ENCODE measurements at places on chromosomes 1 and 21.

DNA sequence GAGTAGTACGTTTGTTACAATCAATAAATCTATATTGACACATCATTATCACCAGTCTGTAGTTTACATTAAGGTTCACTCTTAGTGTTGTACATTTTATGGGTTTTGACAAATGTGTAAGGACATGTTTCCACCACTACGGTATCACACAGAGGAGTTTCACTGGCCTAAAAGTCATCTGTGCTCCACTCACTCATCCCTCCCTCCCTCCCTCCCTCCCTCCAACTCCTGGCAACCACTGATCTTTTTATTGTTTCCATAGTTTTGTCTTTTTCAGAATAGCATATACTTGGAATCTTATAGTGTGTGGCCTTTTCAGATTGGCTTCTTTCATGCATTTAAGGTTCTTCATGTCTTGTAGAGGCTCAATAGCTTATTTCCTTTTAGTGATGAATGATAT lies 44.1 kb upstream of the RHOU start:
- DNase-seq = no peak

GRCh38 chr1:29649189-29650040 lies 413.1 kb downstream of the PTPRU start:
- no peak for DNase-seq

- no peak for DNase-seq
These were observed 507.1 kb downstream of the PLPP3 start for GRCh38 chr1:56072310-56072709.

DNA sequence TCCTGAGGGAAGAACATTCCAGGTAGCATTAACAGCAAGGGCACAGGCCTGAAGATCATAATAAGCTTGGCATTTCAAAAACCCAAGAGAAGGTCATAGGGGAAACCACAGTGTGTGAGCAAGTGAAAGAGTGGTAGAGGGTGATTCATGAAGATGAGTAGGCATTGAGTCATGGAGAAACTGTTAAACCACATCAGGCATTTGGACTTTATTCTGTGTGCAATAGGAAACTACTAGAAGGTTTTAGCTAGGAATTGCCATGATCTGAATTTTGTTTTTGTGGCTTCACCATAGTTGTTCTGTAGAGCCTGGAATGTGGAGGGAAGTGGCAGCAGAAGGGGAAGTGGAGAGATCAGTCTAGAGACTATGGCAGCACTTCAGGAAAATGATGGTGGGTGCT lies 359.0 kb upstream of the PTBP2 start:
- no peak for DNase-seq

DNA sequence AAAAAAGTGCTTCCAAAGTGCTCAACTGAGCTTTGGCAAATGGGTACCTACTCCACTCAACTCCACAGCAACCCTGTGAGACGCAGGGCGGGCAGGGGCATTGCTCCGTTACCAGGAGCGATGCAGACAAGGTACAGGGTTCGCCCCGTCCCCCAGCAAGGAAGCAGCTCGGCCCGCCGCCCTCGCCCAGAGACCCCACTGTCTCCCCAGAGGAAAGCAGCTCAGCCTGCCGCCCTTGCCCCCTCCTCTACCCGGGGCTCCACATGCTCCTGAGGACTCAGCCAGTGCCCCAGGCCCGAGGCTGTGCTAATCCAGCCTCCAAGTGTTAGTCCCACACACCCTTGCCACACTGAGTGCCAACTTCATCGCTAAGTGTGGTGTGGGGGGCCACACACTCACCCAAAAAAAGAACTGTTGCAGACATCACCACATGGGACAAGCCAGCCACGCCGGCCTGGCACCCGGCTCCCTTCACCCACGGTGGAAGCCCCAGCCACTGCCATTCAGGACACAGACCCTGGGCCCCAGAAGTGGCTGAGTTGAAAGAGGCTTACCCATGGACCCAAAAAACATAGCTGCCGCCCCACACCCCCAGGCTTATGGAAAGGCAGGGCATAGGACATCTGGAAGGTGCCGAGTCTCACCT lies 26.3 kb downstream of the WDR4 start:
- DNase-seq = no peak

- DNase-seq = no peak
These were observed 43.4 kb downstream of the KIF1B start for GRCh38 chr1:10253755-10254154.

GRCh38 chr1:229674042-229674441 lies 48.0 kb downstream of the URB2 start:
- peak; percentile 33 for DNase-seq

GRCh38 chr1:163412221-163412620 lies 90.5 kb downstream of the NUF2 start:
- DNase-seq = no peak

GRCh38 chr1:47755101-47755990 lies 241.8 kb downstream of the TRABD2B start:
- DNase-seq = peak; percentile 48

DNA sequence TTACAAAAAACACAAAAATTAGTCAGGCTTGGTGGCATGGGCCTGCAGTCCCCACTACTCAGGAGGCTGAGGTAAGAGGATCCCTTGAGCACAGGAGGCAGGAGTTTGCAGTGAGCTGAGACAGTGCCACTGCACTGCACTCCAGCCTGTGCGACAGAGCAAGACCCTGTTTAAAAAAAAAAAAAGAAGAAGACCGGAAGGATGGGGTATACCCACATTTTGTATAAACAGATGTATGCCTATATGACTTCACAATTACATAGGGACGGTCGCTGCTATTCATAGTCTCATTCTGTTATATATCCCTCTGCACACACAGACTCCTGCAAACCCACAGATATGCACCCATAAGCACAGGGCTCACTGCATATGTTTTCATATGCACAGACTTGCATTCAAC lies 12.7 kb downstream of the LCK start:
- peak; percentile 45 for DNase-seq

DNA sequence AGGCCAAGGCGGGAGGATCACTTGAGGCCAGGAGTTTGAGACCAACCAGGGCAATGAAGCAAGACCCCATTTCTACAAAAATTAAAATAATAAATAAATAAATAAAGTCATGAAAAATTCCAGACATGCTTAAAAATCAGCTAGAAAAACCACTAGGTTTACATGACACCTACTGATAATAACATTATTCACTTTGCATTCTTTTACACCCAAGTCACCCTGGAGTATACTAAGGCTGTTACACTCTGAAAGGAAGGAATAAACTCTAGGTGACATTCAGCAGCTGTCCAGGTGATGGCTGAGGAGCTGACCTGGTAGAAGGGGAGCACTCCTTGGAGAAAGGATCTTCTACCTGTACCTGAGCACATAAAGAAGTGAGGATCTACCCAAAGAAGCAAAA lies 179.2 kb downstream of the ZNF281 start:
- no peak for DNase-seq

GRCh38 chr1:22121421-22121911 lies 21.4 kb downstream of the WNT4 start:
- DNase-seq = no peak

GRCh38 chr1:13766592-13767564 lies 66.9 kb downstream of the PRDM2 start:
- DNase-seq = no peak

DNA sequence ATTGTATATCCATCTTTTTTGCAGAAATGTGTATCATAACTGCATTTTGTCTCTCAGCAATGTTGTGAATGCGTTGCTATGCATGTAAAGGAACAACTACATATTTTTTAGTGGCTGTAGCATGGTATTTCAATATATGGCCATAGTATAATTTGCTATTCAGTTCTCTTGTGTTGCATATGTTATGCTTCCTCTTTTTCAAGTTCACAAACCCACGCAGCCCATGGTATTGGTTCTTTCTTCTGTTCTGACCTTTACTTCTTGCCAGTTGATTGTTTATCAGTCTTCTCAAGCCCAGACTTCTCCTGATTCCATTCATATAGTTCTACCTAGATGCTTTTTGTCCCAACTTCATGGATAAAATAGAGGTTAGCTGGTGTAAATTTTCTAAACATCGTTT lies 6.1 kb downstream of the SLC22A15 start:
- no peak for DNase-seq

DNA sequence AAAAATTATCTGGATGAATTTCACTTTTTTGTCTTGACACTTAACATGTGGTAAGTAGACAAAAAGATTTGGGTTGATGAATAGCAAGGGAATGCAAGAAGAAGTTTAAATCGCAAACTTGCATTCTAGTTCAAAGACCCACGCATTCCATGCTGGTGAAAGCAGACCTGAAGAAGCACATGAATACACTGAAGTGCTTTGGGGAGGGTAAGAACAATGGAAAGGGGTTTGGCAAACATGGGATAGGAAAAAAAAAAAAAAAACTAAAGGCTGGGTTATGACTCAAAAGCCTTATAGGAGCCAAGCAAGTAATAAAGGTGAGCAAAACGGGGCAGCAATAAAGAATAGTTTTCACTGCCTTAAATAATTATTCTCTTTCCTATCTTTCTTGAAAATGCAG lies 450.2 kb downstream of the LMO4 start:
- DNase-seq = no peak

GRCh38 chr1:44316231-44316759 lies 38.8 kb downstream of the ERI3 start:
- no peak for DNase-seq

- DNase-seq = no peak
These were observed 187.6 kb upstream of the NRIP1 start for GRCh38 chr21:15252431-15252830.

DNA sequence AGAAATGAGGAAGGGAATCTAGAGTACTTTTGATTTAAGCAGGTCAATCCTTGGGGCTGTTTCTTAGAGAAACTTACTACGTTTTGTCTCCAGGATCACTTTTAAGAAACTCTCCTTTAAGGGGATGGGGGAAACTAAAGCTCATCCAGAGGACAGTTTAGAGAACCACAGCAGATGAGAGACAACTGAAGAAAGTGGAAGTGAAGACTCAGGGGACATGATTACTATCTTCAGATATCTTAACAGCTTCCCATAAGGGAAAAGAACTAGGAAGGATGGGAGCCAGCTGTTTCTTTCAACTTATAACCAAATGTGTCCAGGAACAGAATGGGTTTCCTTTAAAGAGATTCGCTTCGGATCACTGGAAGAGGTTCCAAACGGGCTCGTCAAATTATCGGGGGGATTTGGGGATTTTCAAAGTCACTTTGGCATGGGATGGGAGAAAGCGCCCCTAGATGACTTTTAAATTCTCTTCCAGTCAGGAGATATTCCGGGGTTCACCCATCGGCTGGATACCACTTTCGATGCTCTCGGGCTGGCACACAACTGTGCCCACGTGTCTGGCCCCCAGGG lies 1.2 kb downstream of the SCMH1 start:
- DNase-seq = no peak

GRCh38 chr1:210747112-210747511 lies 386.8 kb downstream of the KCNH1 start:
- no peak for DNase-seq

- DNase-seq = peak; percentile 11
These were observed 26.1 kb downstream of the ETS2 start for GRCh38 chr21:38831526-38832467.

- DNase-seq = no peak
These were observed 42.4 kb upstream of the GADD45A start for GRCh38 chr1:67642629-67643028.

DNA sequence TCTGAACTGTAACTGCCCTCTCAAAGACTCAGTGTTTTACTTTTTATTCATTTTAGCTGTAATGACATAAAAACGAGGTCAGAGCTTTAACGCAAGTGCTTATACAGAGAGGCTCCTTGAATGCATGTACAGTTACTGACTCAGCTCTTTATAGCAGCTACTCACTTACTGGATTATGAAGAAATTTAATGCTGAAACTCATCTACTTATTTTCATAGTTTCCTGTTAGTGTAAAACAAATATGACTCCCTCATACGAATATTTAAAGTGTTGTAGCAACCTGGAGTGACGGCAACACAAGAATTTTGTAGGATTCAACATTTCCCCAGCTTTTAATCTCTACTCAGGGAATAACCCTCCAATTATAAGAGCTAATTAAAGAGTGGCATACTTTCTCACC lies 32.7 kb downstream of the ADSS2 start:
- no peak for DNase-seq

DNA sequence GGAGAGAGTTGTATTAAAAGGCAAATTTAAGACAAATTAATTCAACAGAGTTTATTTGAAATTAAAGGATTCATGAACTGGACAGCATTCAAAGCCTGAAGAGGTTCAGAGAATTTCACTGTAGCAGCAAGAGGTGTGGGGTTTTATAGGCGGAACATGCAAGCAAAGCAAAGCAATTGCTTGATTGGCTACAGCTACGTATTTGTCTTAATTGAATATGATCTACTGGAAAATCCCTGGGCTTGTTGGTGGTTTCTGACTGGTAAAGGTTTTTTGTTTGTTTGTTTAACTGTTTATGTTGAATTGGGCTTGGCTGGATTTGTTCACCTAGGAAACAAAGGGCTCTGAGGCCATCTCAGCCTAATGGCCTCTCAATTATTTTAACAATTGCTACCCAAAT lies 61.5 kb downstream of the KCNK1 start:
- no peak for DNase-seq

GRCh38 chr1:116982319-116983004 lies 19.1 kb upstream of the CD101 start:
- DNase-seq = peak; percentile 24

DNA sequence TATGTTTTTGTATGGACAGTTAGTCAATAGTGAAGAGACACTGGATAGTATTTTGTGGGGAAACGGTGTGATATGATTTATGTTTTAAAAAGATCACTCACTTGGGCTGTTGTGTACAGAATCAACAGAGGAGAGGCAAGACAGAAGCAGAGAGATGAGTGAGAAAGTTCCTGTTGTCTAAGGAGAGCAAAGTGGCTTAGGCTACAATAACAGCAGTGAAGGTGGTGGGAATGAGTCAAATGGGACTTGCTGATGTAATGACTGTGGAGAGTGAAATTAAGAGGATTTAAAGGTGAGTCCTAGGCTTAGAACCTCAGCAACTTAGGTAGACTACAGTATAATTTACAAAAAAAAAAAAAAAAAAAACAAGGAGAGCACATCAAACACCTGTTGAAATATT lies 169.2 kb upstream of the HP1BP3 start:
- DNase-seq = no peak

- DNase-seq = no peak
These were observed 233.8 kb upstream of the USP25 start for GRCh38 chr21:15495965-15496364.

DNA sequence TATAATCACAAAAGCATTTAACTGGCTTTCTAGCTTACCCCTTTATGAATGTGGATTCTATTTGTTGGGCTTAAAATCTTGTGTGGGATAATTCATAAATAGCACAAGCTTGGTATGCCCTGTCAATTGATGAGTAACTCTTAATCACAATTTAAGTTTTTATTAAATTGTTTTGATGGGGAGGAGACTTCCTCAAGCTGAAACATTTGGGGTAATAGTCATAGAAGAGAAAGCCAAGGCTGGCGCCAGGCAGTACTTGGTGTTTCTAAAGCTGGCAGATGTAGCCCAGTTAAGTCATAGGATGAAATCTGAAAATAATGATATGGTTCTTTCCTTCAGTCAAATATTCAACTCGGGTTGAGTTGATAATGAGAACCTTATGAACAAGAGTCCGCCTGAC lies 167.2 kb downstream of the FMN2 start:
- no peak for DNase-seq

GRCh38 chr1:184469396-184469795 lies 82.6 kb downstream of the C1orf21 start:
- no peak for DNase-seq

- no peak for DNase-seq
These were observed 48.1 kb downstream of the NGF start for GRCh38 chr1:115289940-115290339.

Measured in CD4-positive, alpha-beta T cell treated with Interleukin-17A for 4 hours (primary cell).